ENCODE measurements at places on chromosomes 7 and 10. TPM values are rescaled to one million over a fixed set of nuclear protein-coding genes. Genes with fewer than 3 reads are reported as not detected.

TCAF1 gene
- 10.2 TPM for polyA plus RNA-seq

WDFY4 gene
- 78.7 TPM for polyA plus RNA-seq

RELN gene
- polyA plus RNA-seq: not detected

WDR11 gene
- 38.1 TPM for polyA plus RNA-seq

ZC3HAV1L gene
- 0.80 TPM for polyA plus RNA-seq

RBM20 gene
- polyA plus RNA-seq: not detected

KLF14 gene
- 0.11 TPM for polyA plus RNA-seq

PON2 gene
- 1.7 TPM for polyA plus RNA-seq

MBL2 gene
- polyA plus RNA-seq: not detected

PON3 gene
- not detected for polyA plus RNA-seq

WNT8B gene
- polyA plus RNA-seq: not detected

GIMAP6 gene
- 4.6 TPM for polyA plus RNA-seq

GPR141 gene
- not detected for polyA plus RNA-seq

NEUROD6 gene
- polyA plus RNA-seq: not detected

ADAM22 gene
- polyA plus RNA-seq: 0.23 TPM

GPRIN2 gene
- not detected for polyA plus RNA-seq

STEAP1B gene
- polyA plus RNA-seq: 3.4 TPM

TBRG4 gene
- 50.5 TPM for polyA plus RNA-seq

SMKR1 gene
- 8.3 TPM for polyA plus RNA-seq

FAM170B gene
- polyA plus RNA-seq: not detected

JMJD1C gene
- 107 TPM for polyA plus RNA-seq

EZH2 gene
- 2.6 TPM for polyA plus RNA-seq

VGF gene
- polyA plus RNA-seq: not detected

OR2A1 gene
- polyA plus RNA-seq: not detected

HSPA12A gene
- polyA plus RNA-seq: 6.7 TPM

REEP3 gene
- 5.6 TPM for polyA plus RNA-seq

CLCN1 gene
- polyA plus RNA-seq: not detected

DIP2C gene
- 1.4 TPM for polyA plus RNA-seq

SLC16A12 gene
- polyA plus RNA-seq: not detected

ECHS1 gene
- polyA plus RNA-seq: 117 TPM

NUTM2A gene
- not detected for polyA plus RNA-seq

SPRN gene
- polyA plus RNA-seq: 0.40 TPM

ZNF518A gene
- polyA plus RNA-seq: 12.8 TPM

CTAGE4 gene
- not detected for polyA plus RNA-seq

UCMA gene
- not detected for polyA plus RNA-seq

VKORC1L1 gene
- polyA plus RNA-seq: 3.0 TPM

MNX1 gene
- not detected for polyA plus RNA-seq

CPXM2 gene
- polyA plus RNA-seq: not detected

CALHM1 gene
- polyA plus RNA-seq: 1.4 TPM

GIMAP4 gene
- 16.2 TPM for polyA plus RNA-seq

MTURN gene
- 8.9 TPM for polyA plus RNA-seq

XPNPEP1 gene
- polyA plus RNA-seq: 14.7 TPM

DMBT1 gene
- polyA plus RNA-seq: not detected

VAX1 gene
- not detected for polyA plus RNA-seq

Measured in IgD-negative memory B cell (primary cell).